ENCODE measurements at places on chromosomes 1 and 21. TPM values are rescaled to one million over a fixed set of nuclear protein-coding genes. Genes with fewer than 3 reads are reported as not detected.

The CD84 gene
- total RNA-seq, result 8.6 TPM

The SIK1 gene
- 5.1 TPM for total RNA-seq

The IKBKE gene
- 8.6 TPM for total RNA-seq

The ANGPTL1 gene
- total RNA-seq, result not detected

The NOS1AP gene
- total RNA-seq, result 0.33 TPM

The C8A gene
- not detected for total RNA-seq

The C8B gene
- total RNA-seq, result not detected

The PSRC1 gene
- total RNA-seq, result 21.5 TPM

The LAX1 gene
- 11.6 TPM for total RNA-seq

The SLFNL1 gene
- total RNA-seq, result 0.10 TPM

The DYRK3 gene
- 6.5 TPM for total RNA-seq

The MTARC1 gene
- total RNA-seq, result not detected

The MX1 gene
- total RNA-seq, result 145 TPM

The NTNG1 gene
- total RNA-seq, result not detected

The CD53 gene
- 255 TPM for total RNA-seq

The SLC22A15 gene
- 0.12 TPM for total RNA-seq

The C1QB gene
- total RNA-seq, result not detected

The S100A1 gene
- total RNA-seq, result not detected

The PPIAL4G gene
- total RNA-seq, result 0.12 TPM

The SPATA6 gene
- total RNA-seq, result 1.6 TPM

The OR6N1 gene
- not detected for total RNA-seq

The OPTC gene
- not detected for total RNA-seq

The GPR37L1 gene
- total RNA-seq, result not detected

The HSF2BP gene
- total RNA-seq, result 1.3 TPM

The FCER1G gene
- 0.74 TPM for total RNA-seq

The RCAN1 gene
- 2.3 TPM for total RNA-seq

The SERTAD4 gene
- not detected for total RNA-seq

The COL24A1 gene
- not detected for total RNA-seq

The SMPDL3B gene
- total RNA-seq, result 0.52 TPM

The CELA3A gene
- total RNA-seq, result not detected

The KCNA2 gene
- total RNA-seq, result 0.19 TPM

The PAFAH2 gene
- 4.7 TPM for total RNA-seq

The KRTAP11-1 gene
- total RNA-seq, result not detected

The MROH9 gene
- total RNA-seq, result not detected

The SLC6A17 gene
- total RNA-seq, result not detected

The NKAIN1 gene
- total RNA-seq, result not detected

The OR2T11 gene
- total RNA-seq, result not detected

The ZNF670 gene
- 4.1 TPM for total RNA-seq

The ZSWIM5 gene
- total RNA-seq, result 0.26 TPM

The LENEP gene
- 0.99 TPM for total RNA-seq

The INSRR gene
- not detected for total RNA-seq

The CYP2J2 gene
- total RNA-seq, result 2.3 TPM

The ELF3 gene
- total RNA-seq, result 0.31 TPM

The FCRL4 gene
- not detected for total RNA-seq

The THEM5 gene
- total RNA-seq, result not detected

The OR2AK2 gene
- not detected for total RNA-seq

The MIXL1 gene
- not detected for total RNA-seq

The CFHR5 gene
- not detected for total RNA-seq

The RGSL1 gene
- total RNA-seq, result not detected

The DYNLT5 gene
- total RNA-seq, result not detected

The ANKRD65 gene
- not detected for total RNA-seq

The GNG4 gene
- total RNA-seq, result not detected

The KRTAP12-2 gene
- total RNA-seq, result not detected

The WLS gene
- total RNA-seq, result not detected

The CAPN9 gene
- not detected for total RNA-seq

The GFI1 gene
- 42.8 TPM for total RNA-seq
